ENCODE measurements at places on chromosomes 1 and 21.

DNA sequence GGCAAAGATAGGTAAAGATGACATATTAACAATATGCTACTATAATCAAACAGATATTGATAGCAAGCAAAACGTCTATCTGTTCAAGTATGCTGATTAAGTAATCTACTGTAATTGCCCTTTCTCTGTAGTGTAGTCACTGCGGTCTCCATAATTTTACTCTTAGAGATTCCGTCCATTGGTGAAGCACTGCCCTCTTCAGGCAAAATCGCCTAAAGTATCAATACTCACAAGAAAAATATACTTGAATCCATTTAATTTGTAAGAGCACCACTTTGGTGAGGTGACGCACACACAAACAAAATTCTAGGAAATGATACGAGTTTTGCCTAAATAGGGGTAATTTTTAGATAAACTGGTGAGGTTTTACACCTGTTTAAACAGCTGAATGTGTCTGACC is 434.6 kb upstream of the CHRM3 start:
- DNase-seq: no peak

- no peak for DNase-seq
Observed at GRCh38 chr1:202765721-202766120, 42.5 kb downstream of the KDM5B start.

- DNase-seq: no peak
Observed at GRCh38 chr1:27058966-27059669, 46.5 kb upstream of the TENT5B start.

DNA sequence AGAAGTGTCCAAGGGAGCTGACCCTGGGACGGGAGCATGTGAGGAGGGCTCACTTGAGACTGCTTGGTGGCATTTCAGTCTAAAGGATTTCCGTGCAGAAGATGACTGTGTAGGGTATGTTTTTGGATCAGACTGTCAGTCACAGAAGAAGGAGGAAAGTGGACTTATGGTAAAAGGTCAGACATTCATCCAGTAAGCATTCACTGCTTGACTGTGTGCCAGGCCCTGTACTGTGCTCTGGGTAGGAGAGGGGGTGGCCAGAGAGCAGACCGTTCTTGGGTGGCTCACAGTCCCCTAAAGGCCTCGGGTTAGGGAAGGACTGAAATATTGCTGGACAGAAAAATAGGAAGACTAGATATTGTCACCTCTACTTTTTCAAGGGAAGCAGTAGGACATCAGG is 2.1 kb upstream of the SERINC2 start:
- DNase-seq: no peak

DNA sequence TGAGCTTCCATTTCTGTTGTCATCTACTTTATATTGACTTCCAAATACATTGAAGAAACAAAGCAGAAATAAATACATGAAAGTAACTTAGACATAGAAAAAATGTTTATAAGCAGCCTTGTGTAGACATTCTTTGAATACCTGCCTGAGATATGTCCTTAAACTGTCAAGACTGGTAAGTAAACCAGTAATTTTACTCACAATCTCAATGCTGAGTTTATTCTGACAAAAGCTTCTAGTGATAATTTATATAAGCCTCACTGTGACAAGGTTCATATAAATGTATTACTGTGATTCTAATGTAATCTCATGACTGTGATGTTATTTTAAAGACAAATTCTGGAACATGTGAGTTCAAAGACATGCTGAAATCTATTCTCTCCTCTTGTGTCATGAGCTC is 516.7 kb upstream of the B3GALT2 start:
- no peak for DNase-seq

- DNase-seq: no peak
Observed at GRCh38 chr1:167121375-167122120, 27.7 kb downstream of the STYXL2 start.

DNA sequence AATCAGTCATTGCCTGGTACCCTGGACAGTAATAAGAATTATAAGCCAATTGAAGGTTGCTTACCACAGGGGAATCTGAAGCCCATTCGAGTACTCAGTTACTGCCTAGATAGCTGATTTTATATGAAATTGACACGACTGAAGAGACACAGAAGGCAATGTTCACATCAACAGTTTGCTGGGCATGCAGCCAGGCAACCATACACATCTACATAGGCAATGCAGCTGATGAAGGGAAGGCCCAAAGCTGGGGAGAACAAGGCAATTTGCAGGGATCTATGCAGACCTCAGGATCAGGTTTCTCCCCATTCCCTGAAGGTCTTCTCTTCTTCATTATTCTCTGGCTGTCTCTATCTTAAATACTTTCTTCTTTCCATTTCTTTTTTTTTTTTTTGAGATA is 448.7 kb downstream of the PTBP2 start:
- no peak for DNase-seq

DNA sequence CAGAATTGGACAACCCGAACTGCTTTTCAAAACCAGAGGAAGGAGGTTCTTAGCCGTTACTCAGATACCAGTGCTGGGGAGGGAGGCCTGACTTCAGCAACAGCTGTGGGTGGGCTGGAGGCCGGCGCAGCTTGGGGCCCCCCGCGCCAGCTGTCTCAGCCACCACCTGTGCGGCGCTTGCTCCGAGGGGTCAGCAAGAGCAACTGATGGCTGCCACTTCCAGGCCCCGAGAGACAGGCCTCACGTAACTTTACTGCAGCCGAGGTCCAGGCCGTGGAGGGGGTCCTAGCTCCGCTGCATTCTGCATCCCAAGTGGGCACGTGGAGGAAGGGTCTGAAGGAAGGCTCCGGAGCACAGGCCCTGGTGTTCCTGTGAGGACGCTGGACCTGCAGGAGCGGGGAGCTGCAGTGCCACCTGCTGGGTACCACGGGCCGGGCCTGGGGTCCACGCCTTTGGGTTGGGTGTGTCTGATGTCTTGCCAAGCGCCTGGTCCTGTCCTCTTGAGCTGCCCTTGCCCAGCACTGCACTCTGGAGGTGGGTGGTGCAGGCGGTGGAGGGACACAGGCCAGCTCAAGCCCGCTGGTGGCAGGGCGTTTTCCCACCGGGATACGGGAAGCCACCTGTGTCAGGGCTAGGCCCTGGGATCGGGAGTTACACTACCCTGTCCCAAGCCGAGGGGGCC is 9.8 kb downstream of the THAP3 start:
- DNase-seq: no peak

Measured in activated gamma-delta T cell (primary cell).